AG20443 (cell line): ENCODE measurements at places on chromosomes 1 and 21.

DNA sequence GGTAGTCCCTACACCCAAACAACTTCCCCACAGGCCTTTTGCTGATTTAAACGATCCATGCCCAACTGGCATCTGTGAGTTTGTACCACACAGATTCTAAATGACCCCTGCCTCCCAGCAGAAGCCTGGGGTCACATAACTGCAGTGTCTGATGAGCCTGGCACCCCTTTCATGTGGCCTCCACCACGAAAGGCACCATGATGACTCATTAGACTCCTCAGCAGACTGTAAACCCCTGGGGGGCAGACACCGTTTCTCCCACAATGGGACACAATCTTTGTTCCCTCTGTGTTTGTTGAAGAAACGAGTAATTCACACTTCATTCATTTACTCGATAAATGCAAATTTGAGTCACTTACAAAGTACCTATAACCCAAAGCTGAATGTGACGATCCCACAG, 81.6 kb downstream of the CCDC185 start:
- no peak for DNase-seq

- DNase-seq: peak; percentile 67
Measured at GRCh38 chr1:214451596-214451995, 99.8 kb downstream of the PTPN14 start.

DNA sequence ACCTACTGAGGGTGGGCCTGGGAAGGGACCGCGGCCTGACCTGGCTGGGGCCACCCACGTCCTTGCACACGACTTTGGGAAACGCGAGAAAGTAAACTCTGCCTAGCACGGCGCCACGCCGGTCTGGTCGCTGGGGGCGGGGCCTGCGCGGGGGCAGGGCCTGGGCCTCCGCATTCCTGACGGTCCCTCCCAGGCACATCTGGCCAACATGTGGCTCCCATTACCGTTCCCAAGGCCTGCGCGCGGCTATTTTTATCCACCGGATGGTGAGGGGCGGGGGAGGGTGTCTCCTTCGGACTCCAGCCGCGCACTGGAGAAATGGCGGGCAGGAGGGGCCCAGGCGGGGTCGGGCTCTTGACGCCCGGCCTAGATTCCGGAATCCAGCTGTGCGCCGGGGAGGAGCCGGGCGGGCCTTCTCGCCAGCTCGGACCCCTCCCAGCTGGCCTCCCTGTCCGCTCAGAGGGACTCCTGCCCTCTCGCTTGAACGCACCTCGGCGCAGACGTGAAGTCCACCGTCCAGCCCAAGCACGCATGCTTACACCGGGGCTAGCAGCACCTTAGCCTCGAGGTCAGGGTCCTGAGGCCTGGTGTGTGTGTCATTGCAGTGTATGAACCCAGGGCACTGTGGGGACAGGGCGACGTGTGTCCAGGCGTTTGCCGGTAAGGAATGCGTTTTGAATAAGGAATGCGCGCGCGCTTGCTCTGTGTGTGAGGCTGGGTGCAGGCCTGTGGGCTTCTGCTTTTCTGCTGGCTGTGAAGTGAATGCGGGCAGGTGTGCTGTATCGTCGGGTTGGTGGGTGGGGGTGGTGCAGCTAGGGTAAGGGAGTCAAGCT, 2.1 kb downstream of the EVA1B start:
- peak; percentile 95 for DNase-seq

GRCh38 chr1:30801771-30802198, 44.2 kb upstream of the LAPTM5 start:
- peak; percentile 78 for DNase-seq

- no peak for DNase-seq
Measured at GRCh38 chr1:117852853-117853553, 76.4 kb downstream of the GDAP2 start.

- no peak for DNase-seq
Measured at GRCh38 chr1:39529901-39530535, 38.6 kb downstream of the BMP8A start.

DNA sequence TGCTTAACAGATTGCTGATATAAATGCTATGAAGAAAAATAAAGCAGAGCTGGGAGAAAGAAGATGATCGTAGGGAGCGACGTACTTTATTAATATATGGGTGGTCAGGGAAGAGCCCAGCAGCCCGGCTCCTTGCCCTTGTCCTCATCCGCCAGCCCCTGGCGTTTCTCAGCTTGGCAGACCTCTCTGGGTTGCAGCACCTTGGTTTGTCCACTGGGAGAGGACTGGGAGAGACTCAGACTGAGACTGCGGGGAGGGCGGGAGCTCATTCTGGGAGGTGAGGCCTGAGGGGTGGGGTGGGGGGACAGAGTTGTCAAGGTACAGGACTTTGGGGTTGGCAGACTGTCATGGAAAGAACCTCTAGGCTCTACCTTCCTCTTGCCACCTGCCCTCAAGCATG, 3.3 kb upstream of the S100A3 start:
- no peak for DNase-seq

- DNase-seq: no peak
Measured at GRCh38 chr1:94519351-94519750, 22.2 kb downstream of the F3 start.
